ENCODE measurements at places on chromosomes 7 and 10.
A peak's percentile ranks its signal among the peaks of the same experiment; 100 is the strongest.

- DNase-seq, result no peak
Observed at GRCh38 chr7:12111422-12112405, 99.4 kb upstream of the TMEM106B start.

DNA sequence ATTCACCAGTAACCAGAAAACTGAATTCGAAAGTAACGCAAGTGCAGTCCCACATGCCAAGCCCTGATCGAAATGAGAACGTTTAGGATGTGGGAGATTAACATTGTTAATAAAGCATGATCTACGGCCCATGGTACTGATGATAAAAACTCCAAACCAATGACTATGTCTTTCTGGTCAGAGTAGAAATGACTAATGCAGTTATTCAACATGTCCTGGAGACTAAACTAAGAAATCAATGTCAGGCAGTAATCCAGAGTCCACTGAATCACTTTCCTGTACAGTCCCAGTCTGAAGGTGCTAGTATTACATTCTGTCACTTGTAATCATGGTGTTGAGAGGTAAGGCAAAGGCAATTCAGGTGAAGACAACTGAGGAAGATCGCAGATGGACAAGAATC lies 14.4 kb downstream of the NPSR1 start:
- DNase-seq, result no peak

GRCh38 chr10:497289-497688 lies 192.2 kb downstream of the DIP2C start:
- no peak for DNase-seq

GRCh38 chr7:106819546-106819945 lies 45.5 kb upstream of the PIK3CG start:
- DNase-seq, result no peak

GRCh38 chr7:14902589-14903067 lies at the start of gene DGKB:
Gene DGKB (minus strand): TSS chr7:14902751.
- peak; percentile 15 for DNase-seq

DNA sequence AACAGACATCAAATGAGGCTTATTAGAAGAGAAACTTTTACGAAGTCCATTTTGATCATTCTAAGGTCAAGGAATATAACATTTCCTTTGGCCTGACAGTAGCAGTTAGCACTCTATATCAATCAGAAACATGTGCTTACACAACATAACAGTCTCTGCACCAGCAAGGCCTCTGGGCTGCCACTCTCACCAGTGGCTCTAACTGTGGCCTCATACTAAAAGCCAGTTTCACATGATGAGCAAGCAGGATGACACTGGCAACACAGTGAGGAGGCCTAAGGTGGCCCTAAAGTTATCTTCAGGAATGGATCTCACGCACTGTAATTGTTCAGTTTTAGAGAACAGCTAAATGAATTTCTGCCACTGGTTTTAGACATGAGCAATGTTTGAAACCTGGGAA lies 126.8 kb downstream of the COBL start:
- DNase-seq, result no peak

GRCh38 chr10:76572021-76572420 lies 1065.6 kb downstream of the KCNMA1 start:
- no peak for DNase-seq

- peak; percentile 69 for DNase-seq
Observed at GRCh38 chr7:143299840-143300239, 11.7 kb downstream of the CASP2 start.

DNA sequence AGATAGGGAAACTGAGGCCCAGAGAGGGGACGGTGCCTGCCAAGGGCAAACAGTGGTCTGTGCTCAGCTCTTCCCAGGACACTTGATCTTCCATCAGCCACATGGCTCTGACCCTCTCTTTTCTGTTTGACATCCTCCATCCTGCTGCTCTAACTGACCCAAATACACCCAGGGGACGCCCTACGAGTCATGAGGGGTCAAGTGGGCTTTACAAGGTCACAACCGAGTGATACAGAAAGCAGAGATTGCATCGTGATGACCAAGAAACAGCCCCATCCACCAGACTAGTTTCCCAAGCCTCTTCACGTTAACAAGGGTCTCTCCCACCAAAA lies 131.2 kb upstream of the UNC5B start:
- no peak for DNase-seq

DNA sequence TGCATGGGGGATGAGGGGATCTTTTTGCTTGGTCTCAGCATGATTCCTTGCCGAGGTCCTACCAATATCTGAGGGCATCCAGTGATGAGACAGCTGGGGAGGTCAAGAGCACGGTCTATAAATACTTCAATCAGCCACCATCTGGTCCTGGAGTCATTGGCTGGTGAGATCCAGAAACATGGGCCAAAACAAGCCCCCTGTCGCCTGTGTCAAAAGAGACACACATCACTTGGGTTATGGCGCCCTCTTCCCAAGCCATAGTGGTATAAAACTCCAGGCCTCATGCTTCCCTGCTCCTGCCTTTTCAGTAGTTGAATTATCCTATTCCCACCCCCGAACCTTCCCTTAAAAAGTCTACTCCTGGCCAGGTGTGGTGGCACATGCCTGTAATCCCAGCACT lies 60.9 kb downstream of the SLC35B4 start:
- DNase-seq, result no peak

GRCh38 chr7:130421684-130422083 lies 19.1 kb downstream of the CEP41 start:
- DNase-seq, result no peak

DNA sequence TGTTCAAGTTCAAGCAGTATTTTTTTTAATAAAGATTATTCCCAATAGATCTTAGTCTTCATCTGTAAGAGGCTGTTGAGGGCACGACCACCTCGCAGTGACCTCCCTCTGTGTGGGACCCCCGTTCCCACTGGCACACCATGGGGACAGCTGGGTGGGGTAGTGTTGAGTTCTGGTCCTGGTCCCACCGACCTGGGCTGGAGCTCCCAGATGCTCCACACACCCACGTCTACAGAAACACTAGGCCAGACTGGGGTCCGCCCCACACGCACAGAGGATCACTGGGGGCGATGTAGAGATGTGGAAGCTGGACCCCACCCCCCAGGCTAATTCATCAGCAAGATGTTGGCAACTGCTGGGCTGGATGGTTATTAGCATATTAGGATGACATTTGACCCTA lies 623.6 kb downstream of the PTPRN2 start:
- no peak for DNase-seq

DNA sequence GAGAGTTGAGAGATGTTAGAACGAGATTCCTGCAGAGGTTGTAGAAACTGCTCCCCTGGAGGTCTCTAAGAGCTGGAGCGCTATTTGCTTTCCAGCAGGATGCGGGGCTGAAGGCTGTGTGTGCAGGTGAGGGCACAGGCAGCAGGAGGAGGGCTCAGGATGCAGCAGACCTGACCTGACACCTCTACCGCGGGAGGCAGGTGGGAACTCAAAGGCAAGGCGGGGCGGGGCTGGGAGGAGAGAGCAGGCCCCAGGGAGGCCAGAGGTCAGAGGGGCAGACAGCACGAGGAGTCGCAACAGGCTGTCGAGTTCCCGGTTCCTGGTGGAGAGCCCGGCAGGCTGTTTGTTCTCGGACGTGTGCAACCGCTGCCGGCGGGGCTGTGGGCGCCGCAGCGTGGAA lies 7.9 kb upstream of the CRTAC1 start:
- no peak for DNase-seq

DNA sequence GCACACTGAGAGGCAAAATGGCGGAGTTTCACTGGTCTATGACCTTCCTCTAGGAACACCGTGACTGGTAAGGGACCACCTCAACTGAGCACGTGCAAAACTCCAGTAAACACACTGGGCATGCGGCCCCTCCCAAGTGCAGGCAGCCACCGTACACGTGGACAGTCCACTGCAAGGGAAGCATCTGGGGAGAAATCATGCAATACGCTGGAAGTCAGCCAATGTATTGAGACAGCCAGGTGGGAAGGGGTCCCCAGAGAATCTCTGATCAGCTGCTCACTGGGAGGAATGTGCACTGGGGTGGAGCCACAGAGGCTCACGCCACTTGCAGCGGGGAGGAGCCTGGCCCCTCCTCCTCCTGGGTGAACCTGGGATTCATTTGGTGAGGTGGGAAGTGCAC lies 49.3 kb downstream of the CFAP46 start:
- no peak for DNase-seq

GRCh38 chr10:112288486-112288885 lies 5.3 kb downstream of the TECTB start:
- no peak for DNase-seq

DNA sequence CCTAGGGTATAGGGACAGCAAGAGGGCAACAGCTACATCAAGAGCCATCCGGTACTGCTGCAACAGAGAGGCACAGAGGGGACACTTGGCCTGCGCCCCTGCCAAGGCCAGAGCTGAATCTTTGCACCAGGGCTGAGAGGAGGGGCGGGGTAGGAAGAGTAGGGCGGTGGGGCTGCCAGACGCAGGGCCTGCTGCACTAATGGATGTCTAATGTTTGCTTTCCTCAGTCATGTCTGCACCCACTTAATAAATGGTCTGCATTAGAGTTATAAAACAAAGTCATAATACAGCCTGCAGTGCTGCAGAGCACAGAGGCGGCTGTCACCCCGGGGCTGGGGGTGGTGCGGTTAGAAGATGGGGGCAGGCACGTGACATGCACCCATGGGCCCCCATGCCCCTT lies 42.2 kb upstream of the SLC29A3 start:
- no peak for DNase-seq

DNA sequence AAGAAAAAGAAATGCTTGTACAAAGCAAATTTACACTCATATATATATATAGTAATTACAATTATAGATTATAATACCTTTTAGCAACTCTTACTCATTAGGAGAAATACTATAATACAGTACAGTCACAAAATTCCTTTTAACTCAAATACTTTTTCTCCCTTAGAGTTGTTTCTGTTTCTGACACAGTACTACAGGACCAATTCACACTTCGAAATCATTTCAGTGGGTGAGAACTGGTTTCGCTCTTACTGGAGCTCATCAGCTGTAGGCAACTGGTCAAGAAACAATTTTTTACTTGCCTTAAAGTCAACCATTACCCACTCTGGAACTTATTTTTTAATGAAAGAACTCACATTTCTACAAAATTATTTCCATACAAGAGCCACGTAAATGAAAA lies 6.0 kb downstream of the CCDC186 start:
- DNase-seq, result no peak

DNA sequence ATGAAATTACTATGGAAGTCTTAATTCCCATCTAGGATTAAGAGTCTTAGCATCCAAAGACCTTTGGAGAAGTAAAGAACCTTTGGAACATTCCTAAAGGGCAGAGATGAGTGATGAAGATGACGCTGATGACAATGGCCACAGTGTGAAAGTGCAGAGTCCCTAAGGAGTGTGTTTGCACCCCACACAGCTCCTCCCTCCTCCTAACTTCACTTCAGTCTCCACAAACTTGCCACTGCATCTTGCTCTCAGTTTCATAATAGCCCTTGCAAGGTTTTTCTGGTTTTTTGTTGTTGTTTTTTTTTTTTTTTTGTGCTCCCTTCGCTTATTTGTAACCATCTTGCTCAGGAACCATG lies 117.5 kb upstream of the ANLN start:
- no peak for DNase-seq

GRCh38 chr7:150979713-150980390 lies 1.7 kb upstream of the KCNH2 start:
- DNase-seq, result no peak

GRCh38 chr10:87646935-87647334 lies 12.7 kb upstream of the PAPSS2 start:
- DNase-seq, result no peak

GRCh38 chr10:53952698-53953630 lies 848.1 kb downstream of the PCDH15 start:
- no peak for DNase-seq

- DNase-seq, result no peak
Observed at GRCh38 chr7:92088266-92088665, 46.0 kb downstream of the CYP51A1 start.

GRCh38 chr10:4902571-4903011 lies 60.6 kb upstream of the AKR1C1 start:
- no peak for DNase-seq

- no peak for DNase-seq
Observed at GRCh38 chr7:111012799-111013675, 77.9 kb upstream of the LRRN3 start.

GRCh38 chr7:2649991-2650390 lies 18.2 kb downstream of the TTYH3 start:
- no peak for DNase-seq

DNA sequence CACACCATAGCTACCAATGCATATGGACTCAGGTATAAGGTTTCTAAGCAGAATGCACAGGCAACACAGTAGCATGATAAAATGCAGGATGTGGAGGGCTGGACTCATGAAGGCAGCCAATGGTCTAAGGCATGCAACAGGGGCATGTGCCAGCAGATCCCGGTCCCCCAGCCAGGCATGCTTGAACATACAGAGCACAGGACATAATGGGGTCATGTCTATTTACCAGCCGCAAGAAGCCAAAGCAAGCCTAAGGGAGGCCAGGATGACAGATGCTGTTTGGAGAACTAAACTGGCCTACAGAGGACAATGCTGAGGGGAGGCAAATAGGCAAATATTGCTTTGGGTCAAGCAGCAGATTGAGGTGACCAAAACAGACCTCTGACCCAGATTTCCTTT lies 60.0 kb upstream of the PDLIM1 start:
- no peak for DNase-seq

DNA sequence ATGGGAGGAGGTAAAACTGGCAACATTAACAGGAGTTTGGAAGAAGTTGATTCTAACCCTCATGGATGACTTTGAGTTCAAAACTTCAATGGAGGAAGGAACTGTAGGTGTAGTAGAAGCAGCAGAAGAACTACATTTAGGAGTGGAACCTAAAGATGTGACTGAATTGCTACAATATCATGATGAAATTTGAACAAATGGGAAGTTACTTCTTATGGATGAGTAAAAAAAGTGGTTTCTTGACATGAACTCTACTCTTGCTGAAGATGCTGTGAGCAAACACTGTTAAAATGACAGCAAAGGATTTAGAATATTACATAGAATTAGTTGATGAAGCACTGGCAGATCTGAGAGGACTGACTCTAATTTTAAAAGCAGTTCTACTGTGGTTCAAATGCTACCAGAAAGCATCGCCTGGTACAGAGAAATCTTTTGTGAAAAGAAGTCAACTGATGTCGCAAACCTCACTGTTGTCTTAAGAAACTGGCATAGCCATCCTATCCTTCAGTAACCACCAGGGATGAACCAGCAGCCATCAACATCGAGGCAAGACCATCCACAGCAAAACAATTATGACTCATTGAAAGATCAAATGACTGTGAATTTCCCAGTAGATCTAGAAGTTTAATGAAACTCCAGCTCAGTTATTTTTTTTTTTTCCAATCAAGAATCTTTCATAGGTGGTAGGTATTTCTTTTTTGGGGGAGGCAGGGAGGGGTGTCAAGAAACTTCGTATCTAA lies 20.8 kb downstream of the BRAF start:
- no peak for DNase-seq

- peak; percentile 47 for DNase-seq
Observed at GRCh38 chr7:143408686-143409561, at the start of gene EPHA1. Gene EPHA1 (minus strand): TSS chr7:143408856. CDS start chr7:143408805, 51 bp downstream.

DNA sequence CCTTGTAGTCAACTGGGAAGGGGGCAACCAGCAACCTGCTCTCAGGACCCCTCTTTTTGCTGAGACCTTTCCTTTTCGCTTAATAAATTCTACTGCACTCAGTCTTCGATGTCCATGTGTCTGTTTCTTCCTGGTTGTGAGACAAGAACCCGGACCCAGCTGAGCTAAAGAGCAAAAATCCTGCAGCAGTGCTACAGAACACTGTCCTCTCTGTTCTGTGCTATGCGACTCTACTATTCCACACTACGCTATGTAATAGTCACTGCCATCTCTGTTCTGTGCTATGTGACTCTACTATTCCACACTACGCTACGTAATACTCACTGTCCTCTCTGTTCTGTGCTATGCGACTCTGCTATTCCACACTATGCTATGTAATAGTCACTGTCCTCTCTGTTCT lies 34.3 kb downstream of the DIP2C start:
- no peak for DNase-seq

- DNase-seq, result no peak
Observed at GRCh38 chr7:35280902-35281301, 27.0 kb upstream of the TBX20 start.

Data from CD8-positive, alpha-beta T cell (primary cell).